Type B pancreatic cell (in vitro differentiated cells): ENCODE measurements at places on chromosomes 1 and 21.

DNA sequence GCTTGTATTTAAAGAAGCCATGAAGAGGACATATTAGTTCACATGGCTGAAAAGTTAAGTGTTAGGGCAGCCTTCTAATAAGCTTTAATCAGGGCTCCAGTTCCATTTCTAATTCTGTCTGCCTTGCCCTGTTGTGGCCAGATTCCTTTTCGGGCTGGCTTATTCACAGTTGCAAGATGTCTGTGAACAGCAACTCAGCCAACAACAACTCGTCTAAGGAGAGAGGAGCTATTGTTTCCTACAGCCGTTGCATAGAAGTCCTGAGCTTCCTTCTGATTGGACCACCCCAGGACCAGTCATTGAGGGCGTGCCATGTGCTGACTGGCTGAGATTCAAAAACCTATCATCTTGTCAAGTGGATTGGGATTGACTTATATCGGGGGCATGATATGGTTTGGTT lies 18.6 kb upstream of the COQ8A start:
- no peak for DNase-seq

DNA sequence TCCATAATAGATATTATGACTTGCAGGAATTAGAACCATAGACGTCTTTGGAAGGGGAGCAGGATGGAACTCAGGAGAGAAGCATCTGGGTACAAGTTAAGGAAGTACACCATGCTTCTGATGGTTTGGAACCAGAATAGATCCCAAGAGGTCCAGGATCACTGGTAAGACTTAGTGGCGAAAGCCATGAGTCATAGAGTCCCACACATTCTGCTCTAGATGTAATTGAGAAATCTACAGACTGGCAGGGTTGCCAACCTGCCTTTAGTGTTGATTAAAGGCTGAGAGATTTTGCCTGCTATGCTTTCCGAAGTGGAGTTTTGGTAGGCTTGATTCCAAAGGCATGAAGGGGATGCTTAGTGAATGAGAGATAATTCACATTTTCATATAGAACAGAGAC lies 57.1 kb upstream of the C1orf87 start:
- DNase-seq: no peak

DNA sequence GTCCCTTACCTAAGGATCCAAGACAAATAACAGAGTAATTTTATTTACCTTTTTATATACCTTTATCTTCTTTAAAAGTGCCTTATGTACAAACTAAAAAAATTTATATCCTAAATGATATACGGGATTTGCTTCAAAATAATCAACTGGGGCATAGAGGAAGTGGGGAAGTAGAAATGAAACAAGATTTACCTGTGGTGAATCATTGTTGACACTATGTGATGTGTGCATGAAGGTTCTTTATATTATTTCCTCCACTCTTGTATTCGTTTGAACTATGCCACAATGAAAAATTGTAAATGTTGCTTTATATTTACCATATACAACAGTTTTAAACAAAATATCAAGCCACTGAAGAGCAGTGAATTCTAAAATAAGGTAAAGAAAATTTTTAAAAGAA lies 13.0 kb downstream of the RGS7 start:
- DNase-seq: no peak

DNA sequence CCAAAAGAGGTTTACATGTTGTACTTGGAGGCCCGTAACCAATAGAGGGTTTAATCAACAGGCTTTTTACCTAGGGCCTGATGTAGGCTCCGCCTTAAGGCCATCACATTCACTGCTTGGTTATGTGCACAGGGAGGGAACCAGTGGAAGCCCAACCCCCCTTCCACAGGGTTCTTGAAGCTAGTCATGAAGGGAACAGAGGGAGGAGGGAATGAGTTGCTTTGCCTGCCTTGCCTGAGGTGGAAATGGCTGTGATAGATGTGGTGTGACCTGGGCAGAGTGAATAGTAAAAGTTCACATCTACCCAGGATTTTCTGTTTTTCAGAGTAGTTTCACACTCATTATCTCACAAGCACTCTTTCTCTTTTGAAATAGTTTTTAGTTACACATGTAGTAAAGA lies 215.1 kb downstream of the ST6GALNAC3 start:
- no peak for DNase-seq

GRCh38 chr1:232627645-232628334 lies 2.1 kb downstream of the SIPA1L2 start:
- DNase-seq: no peak

DNA sequence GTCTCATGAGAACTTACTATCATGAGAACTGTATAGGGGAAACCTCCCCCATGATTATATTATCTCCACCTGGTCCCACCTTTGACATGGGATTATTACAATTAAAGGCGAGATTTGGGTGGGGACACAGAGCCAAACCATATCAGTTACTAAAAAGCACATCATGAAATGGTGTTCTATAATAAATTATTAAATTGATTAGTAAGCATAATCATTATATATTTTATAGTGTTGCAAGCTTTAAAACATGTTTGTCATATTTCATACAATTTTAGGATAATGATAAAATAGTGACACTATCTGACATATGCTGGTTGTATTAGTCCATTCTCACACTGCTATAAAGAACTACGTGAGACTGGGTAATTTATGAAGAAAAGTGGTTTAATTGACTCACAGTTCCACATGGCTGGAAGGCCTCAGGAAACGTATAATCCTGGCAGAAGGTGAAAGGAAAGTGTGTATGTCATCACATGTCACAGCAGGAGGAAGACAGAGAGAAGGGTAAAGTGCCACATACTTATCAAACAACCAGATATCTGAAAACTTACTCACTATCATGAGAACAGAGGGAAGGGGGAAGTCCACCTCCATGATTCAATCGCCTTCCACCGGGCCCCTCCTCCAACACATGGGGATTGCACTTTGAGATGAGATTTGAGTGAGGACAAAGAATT lies 539.2 kb upstream of the OLFM3 start:
- no peak for DNase-seq

- DNase-seq: no peak
Measured at GRCh38 chr1:47227341-47228232, 4.4 kb downstream of the TAL1 start.

DNA sequence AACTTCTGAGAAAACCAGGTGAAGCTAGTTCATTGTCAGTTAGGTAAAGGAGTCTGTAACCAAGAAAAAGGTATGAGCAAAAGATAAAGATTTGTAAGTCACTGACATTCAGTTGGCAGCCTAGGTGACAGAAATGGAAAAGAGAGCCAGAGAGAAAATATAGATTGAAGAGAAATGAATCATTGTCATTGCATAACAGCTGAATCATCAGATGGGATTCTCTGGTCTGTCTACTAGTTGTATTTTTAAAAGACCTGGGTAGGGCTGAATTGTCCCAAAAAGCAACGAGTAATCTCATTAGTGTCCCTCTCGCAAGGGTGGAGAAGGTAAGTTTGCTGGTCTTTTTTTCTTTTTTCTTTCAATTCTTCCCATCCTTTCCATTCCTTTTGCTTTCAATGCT lies 36.6 kb downstream of the PTGS2 start:
- no peak for DNase-seq

DNA sequence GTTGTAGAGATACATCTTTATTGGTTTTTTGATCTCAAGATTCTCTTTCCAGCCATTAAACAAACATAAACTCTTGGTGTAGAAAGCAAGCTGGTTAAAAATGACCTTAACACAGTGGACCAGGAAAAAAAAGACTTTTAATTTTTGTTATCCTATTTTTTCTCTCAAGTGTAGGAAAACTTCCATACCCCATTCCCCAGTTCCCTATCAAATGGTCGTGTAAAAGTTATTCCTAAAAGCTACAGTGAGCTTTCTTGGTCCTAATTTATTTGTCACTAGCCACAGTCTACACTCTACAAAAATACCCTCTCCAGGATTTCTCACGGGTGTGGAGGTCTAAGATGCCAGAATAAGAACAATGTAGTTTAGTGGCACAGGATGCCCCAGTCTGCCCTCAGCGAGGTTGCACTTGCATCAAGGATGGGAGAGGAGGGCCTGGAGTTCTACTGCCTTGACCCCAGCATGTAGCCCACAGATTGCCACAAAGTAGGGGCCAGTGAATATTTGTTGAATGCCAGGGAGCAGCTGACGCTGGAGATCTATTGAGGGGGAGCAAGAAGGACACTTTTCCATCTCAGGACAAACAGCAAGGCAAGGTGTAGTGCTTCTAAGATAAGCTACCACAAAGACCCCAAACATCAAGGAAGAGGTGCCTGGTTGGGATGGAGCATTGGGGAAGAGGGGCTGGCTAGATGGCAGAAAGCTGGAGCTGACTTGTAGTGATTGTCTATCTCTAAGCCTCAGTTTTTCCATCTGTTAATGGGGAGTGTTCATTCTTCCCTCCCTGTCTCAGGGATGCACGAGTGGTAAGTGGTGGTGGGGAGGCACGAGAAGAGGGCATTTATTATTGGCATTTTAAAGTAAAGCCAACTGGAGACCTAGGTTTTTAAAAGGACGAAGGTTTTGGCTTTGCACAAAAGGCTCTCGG lies 1.8 kb downstream of the MYCL start:
- DNase-seq: no peak

GRCh38 chr1:55826381-55827080 lies 611.4 kb upstream of the USP24 start:
- no peak for DNase-seq

- no peak for DNase-seq
Measured at GRCh38 chr1:14117700-14118099, 417.7 kb downstream of the PRDM2 start.

- no peak for DNase-seq
Measured at GRCh38 chr1:98034505-98034904, 113.7 kb upstream of the DPYD start.

DNA sequence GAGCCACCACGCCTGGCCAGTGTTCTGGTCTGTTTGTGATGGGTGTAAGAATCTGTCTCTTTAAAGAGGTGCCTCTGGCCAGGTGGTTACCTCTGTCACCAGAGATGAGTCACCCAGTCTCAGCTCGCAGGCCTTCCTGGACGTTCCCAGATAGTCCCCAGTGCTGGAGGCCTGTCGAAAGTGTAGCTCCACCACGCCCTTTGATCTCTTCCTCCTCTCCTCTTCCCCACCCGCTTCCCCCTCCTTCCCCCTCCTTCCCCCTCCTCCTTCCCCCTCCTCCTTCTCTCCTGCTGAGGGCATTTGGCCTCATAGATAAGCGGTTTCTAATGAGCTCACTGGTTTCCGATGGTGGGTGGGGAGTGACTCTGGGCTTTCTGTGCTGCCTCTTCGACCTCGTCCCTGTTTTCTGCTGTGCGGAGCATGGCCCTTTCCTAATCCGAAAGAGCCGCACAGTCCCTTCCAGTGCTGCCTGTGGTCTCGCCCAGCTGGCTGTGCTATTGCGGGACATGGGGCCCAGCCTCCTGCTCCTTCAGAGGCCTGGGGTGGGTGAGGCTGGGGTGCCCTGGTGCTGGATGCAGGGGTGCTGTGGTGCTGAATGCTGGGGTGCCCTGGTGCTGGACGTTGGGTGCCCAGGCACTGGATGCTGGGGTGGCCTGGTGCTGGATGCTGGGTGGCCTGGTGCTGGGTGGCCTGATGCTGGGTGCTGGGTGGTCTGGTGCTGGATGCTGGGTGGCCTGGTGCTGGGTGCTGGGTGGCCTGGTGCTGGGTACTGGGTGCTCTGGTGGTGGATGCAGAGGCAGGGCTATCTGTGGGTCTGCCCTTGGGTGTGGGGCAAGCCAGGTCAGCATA lies 19.2 kb downstream of the AGPAT3 start:
- no peak for DNase-seq

DNA sequence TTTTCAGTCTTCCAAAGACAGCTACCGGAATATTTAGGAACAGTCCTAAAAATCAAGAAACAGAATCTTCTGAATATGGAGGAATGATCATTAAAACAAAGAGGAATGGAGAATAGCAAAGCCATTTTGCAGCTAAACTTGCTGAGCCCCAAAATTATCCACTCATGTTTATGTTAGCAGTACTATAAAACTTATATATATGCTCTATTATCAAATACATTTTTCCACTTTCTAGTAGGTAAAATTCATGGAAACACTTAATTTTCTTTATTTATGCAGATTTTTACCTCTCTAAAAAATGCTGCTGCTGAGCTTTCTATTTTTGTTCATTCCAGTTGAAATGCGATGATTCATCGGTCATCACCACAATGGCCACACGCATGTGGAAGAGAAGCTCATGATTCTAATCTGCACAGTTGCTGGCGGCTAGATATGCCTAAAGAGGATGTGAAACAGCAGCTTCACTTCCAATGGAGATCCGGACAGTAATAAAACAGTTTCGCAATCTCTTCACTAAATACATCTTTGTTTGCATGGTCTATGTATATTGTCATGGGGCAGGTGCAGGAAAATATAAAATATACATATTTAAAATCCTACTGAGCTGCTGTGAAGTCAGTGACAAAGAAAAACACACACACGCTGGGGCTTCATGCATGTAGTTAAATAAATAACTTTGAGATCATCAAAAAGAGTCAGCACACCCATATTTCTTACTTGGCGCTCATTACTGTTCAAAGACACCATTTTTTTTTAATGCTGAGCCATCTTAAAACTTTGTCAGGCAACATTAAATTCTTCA lies 292.2 kb downstream of the SMYD3 start:
- no peak for DNase-seq

DNA sequence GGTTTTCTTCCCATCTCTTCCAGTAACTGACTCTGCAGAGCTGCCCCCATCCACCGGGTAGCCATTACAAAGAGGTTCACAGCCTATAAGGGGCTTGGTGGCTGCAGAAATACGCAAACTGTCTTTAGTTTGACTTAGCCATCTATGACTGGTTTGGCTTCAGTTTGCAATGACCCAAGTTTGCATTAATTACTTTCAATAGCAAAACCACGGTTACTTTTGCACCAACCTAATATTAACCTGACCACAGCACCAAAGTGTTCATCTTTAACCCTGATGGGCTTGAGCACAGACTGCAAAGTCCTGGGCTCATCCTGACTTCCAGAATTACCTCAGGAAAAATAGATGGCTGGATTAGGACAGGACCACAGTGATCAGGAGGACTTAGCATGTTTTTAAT lies 2.2 kb upstream of the HAO2 start:
- no peak for DNase-seq

DNA sequence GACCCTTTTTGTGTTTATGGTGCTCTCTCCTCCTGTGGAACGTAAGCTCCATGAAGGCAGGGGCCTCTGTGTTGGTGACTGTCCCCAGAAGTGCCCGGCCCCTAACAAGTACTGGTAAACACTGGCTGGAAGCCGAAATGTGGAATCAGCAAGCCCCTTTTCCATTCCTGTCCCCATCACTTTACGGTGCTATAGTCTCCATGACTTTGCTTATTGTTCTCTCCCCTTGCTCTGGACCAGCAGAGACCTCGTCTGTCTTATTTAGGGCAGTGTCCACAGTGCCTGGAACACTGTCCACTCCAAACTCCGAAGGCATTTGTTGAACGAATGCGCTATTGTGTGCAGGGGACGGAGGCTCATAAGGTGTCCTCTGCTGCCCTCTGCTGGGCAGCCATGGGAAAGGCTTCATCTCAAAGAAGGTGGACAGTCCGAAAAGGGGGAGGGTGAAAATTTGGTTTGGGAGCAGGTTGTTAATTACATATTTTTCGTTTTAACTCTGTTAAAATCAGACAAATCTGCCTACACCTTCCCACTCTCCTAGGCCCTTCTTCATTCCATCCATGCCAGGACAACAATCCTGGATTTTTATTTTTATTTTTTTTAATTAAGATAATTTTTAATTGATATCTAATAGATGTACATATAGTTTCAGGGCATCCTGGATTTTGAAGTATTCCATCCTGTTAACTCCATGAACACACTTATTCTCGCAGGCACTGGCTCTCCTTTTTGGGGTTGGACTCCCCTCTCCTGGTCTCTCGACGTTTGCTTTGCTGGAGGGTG lies 115.6 kb downstream of the PGBD5 start:
- DNase-seq: no peak

- no peak for DNase-seq
Measured at GRCh38 chr1:224901087-224901810, 28.2 kb upstream of the DNAH14 start.
